Dorsolateral prefrontal cortex (tissue), 122 donors: ENCODE measurements at places on chromosomes 11 and 22. TPM values are rescaled to one million over a fixed set of nuclear protein-coding genes. Genes with fewer than 3 reads are reported as not detected.

Gene SCGB1A1
- not detected for total RNA-seq

Gene SGSM1
- 43.1 TPM for total RNA-seq

Gene CD44
- total RNA-seq = 44.1 TPM

Gene CNIH2
- 69.6 TPM for total RNA-seq

Gene BLID
- total RNA-seq = 3.0 TPM

Gene SRSF8
- total RNA-seq = 35.6 TPM

Gene C11orf24
- total RNA-seq = 30.7 TPM

Gene CELF1
- 123 TPM for total RNA-seq

Gene FAM118A
- total RNA-seq = 31.7 TPM

Gene OR2D2
- total RNA-seq = not detected

Gene C22orf42
- total RNA-seq = not detected

Gene ART5
- not detected for total RNA-seq

Gene ELFN2
- 68.7 TPM for total RNA-seq

Gene LMO1
- 2.7 TPM for total RNA-seq

Gene ZNF280A
- 0.46 TPM for total RNA-seq

Gene DEFB131B
- not detected for total RNA-seq

Gene MS4A4A
- 2.2 TPM for total RNA-seq

Gene RTN4RL2
- 17.8 TPM for total RNA-seq

Gene CCDC73
- total RNA-seq = not detected

Gene ASRGL1
- total RNA-seq = 91.7 TPM

Gene SAA1
- total RNA-seq = not detected

Gene TMA7B
- not detected for total RNA-seq

Gene LMO2
- total RNA-seq = 14.4 TPM

Gene DUSP8
- 67.4 TPM for total RNA-seq

Gene LRRC56
- 6.0 TPM for total RNA-seq

Gene PHF21A
- total RNA-seq = 101 TPM

Gene PRRG4
- 0.14 TPM for total RNA-seq

Gene FGF19
- not detected for total RNA-seq

Gene ZNF202
- total RNA-seq = 10.3 TPM

Gene OR8D4
- total RNA-seq = 0.21 TPM

Gene OR4P4
- total RNA-seq = not detected

Gene OR52I1
- not detected for total RNA-seq

Gene SLCO2B1
- 29.6 TPM for total RNA-seq

Gene LGALS1
- 168 TPM for total RNA-seq

Gene MIOX
- not detected for total RNA-seq

Gene CD6
- 0.58 TPM for total RNA-seq

Gene GAB4
- total RNA-seq = not detected

Gene DAGLA
- total RNA-seq = 39.9 TPM

Gene TPBGL
- 2.4 TPM for total RNA-seq

Gene CLCF1
- total RNA-seq = 0.72 TPM

Gene HPX
- 1.4 TPM for total RNA-seq

Gene HEPN1
- not detected for total RNA-seq
